Parietal lobe (tissue), 2 donors: ENCODE measurements at places on chromosomes 3 and 15. TPM values are rescaled to one million over a fixed set of nuclear protein-coding genes. Genes with fewer than 3 reads are reported as not detected.

DOCK3 gene
- 60.7 TPM for total RNA-seq

CD86 gene
- total RNA-seq = 0.94 TPM

GOLGA8M gene
- 1.3 TPM for total RNA-seq

LRRC15 gene
- total RNA-seq = not detected

SFMBT1 gene
- total RNA-seq = 31.9 TPM

TTLL13 gene
- total RNA-seq = not detected
